Mesothelial cell of epicardium (in vitro differentiated cells): ENCODE measurements at places on chromosomes 7 and 10.

DNA sequence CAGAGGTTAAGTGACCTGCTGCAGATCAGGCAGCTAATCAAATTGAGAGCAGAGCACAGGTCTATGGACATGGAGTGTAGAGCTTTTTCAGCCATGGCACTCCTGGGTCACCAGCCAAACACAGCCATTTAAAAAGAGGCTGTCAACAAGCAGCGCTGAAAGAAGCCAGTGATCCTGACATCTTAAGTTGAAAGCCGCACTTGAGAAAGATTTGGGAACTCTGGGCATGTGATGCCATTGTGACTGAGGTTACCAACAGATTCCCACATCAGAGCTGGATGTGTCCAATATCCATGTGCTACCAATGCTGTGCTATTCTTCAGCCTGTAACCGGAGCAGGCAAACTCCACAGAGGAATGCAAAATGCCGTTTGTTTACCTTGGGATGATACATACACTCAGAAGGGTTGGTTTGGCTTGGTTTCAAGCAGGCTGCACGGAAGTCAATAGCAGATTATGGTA is 56.2 kb upstream of the ABLIM1 start:
- no peaks in the 10 kb centered on the region for H3K36me3 ChIP-seq
- DNase-seq: no peak
- peaks cover 54% of the 10 kb centered on the region for H3K4me1 ChIP-seq
- no peaks in the 10 kb centered on the region for H3K27me3 ChIP-seq
- H3K4me3 ChIP-seq: no peak overlapping the region

DNA sequence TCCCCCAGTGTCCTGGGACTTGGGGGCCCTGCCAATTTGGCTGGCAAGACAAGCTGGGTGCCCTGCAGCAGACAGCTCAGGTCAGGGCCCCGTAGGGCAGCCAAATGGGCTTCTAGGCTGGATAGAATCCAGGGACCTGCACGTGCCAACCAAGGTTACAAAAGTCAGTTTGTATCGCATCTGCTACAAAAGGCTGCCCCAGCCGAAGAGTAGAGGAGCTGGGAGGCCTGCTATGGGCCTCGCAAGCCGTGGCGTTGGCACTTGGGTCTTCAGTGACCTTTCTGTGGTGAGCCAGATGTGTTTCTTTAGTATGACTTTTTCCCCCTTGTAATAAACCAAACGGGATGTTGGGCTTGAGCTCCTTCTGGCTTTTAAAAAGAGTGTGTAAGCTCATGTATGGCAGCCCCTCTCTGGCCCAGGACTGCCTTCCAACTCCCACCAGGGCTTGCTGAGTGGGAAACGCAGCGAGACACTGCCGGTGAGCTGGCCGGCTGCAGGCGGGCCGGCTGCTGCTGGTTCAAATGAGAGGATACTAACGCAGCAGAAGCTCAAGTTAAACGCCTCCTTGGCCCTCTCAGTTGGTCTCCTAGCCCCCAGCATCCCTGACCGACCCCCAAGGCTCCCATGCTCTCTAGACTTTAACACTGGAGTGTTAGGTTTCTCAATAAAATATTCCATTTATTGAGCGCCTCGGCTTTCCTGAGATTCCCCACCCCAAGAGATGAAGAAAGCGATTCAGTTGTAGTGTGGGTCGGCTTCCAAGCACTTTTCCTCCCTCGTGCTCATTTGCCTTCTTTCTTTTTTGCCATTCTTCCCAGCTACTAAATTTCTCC is 3.1 kb upstream of the HOXA10 start:
- DNase-seq: peak; percentile 18
- peak overlapping the region; percentile 94 for H3K27ac ChIP-seq
- peaks cover 91% of the 10 kb centered on the region for H3K27me3 ChIP-seq
- H3K4me3 ChIP-seq: peak overlapping the region; percentile 69
- H3K36me3 ChIP-seq: no peaks in the 10 kb centered on the region

GRCh38 chr10:59025981-59026765 is 150.3 kb upstream of the PHYHIPL start:
- no peaks in the 10 kb centered on the region for H3K4me1 ChIP-seq
- no peak for DNase-seq
- H3K36me3 ChIP-seq: no peaks in the 10 kb centered on the region
- no peaks in the 10 kb centered on the region for H3K27me3 ChIP-seq

GRCh38 chr7:33650828-33651227 is 254.5 kb upstream of the BMPER start:
- peaks cover 26% of the 10 kb centered on the region for H3K4me1 ChIP-seq
- no peaks in the 10 kb centered on the region for H3K27me3 ChIP-seq
- H3K4me3 ChIP-seq: no peak overlapping the region
- H3K36me3 ChIP-seq: no peaks in the 10 kb centered on the region

DNA sequence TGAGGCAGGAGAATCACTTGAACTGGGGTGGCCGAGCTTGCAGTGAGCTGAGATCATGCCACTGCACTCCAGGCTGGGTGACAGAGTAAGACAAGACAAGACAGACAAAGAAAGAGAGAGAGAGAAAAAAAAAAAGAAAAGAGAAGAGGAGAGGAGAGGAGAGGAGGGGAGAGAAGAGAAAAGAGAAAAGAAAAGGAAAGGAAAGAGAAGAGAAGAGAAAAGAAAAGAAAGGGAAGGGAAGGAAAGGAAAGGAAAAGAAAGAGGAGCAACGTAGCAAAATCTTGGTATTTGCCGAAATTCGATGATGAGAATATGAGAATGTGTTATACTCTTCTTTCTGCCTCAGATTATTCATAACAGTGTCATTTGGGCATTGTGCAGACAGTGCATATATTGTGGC is 101.2 kb upstream of the PFKP start:
- H3K4me1 ChIP-seq: no peaks in the 10 kb centered on the region
- H3K27ac ChIP-seq: no peak overlapping the region
- no peaks in the 10 kb centered on the region for H3K36me3 ChIP-seq
- DNase-seq: no peak

GRCh38 chr10:8035006-8035640 is 19.4 kb upstream of the GATA3 start:
- peaks cover 92% of the 10 kb centered on the region for H3K27me3 ChIP-seq
- H3K36me3 ChIP-seq: no peaks in the 10 kb centered on the region
- H3K4me3 ChIP-seq: peak overlapping the region; percentile 49
- no peak overlapping the region for H3K27ac ChIP-seq

DNA sequence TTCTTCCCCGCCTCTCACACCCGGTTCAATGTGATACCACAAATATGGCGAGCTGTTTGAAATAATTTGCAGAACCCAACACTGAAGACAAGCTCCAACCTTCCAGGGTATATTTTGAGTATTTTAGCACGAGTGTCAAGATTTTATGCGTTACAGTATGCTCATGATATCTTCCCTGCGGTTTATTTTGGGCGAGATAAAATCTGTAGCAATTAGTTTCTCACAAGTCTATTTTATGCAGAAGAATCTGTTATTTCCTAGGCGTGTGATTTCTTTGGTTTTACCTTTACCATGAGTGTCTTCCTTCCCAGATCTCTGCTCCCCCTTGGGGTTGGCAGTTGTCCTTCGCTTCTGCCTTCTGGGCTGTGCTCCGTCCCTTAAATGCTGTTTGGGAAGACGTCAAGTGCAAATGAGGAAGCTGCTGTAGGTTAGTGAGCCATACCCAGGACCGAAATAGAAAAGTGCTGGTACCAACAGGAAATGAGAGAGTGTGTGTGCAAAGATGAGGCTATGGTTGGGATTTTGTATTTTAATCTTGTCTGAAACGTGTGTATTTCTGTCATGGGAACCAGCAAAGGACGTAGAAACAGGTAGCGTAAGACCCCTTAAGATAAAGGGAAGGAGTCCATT is 299.8 kb downstream of the KLF6 start:
- peaks cover 60% of the 10 kb centered on the region for H3K4me1 ChIP-seq
- no peak for DNase-seq
- H3K36me3 ChIP-seq: no peaks in the 10 kb centered on the region
- no peaks in the 10 kb centered on the region for H3K27me3 ChIP-seq

DNA sequence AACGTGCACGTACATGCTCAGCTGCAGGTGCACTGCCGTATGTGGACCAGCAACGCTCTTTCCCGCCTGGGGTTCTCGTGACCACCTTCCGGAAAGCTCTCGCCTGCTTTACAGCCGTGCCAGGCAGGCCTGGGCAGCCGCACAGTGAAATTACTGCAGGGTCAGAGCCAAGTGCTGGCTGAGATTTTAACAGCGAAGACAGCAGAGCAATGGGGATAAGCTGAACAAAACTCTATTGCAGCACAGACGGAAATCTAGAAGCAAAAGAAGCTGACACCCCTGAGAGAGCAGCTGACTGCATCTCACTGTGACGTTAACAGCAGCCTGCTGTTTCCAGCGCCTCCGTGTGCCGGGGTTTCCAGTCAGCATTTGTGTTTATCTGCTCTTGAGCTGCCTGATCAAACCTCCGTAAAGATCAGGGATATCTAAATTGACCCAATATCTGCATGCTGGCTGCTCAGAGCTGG is 179.0 kb downstream of the DIP2C start:
- peaks cover 28% of the 10 kb centered on the region for H3K4me1 ChIP-seq
- DNase-seq: no peak
- H3K36me3 ChIP-seq: no peaks in the 10 kb centered on the region
- H3K27me3 ChIP-seq: no peaks in the 10 kb centered on the region
- peak overlapping the region; percentile 83 for H3K27ac ChIP-seq

GRCh38 chr7:27947586-27948278 is 207.8 kb downstream of the TAX1BP1 start:
- H3K4me3 ChIP-seq: no peak overlapping the region
- no peak overlapping the region for H3K27ac ChIP-seq
- DNase-seq: no peak
- H3K27me3 ChIP-seq: no peaks in the 10 kb centered on the region

DNA sequence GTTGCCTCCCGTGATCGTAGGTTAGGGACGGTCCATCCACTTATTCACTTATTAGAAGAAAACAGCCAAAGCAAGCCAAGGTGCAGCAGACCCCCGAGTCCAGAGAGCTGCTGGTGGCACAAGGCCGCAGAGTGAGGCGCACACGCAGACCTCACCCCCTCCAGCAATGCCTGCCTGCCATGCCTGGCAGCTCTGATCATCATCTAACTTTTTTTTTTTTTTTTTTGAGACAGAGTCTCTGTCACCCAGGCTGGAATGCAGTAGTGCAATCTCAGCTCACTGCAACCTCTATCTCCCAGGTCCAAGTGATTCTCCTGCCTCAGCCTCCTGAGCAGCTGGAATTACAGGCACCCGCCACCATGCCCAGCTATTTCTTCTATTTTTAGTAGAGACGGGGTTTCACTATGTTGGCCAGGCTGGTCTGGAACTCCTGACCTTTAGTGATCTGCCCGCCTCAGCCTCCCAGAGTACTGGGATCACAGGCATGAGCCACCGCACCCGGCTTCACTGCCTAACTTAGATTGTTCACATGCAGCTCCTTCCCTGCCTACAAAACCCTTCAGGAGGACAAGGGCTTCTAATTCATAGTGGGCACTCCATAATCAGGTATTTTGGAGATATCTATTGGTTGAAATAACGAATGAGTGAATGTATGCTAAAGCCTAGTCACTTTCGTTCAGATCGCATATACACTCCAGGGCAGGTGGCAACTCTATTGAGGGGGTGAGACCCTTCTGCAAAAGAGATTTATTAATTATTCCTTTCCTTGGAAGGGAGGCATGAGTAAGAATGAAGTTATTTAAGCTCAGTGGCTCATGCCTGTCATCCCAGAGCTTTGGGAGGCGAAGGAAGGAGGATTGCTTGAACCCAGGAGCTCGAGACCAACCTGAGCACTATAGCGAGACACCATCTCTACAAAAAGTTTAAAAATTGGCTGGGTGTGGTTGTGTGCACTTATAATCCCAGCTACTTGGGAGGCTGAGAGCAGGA is 15.9 kb downstream of the TRIM56 start:
- no peaks in the 10 kb centered on the region for H3K27me3 ChIP-seq
- H3K4me3 ChIP-seq: no peak overlapping the region
- no peak for DNase-seq

GRCh38 chr10:129029051-129029450 is 438.0 kb upstream of the MGMT start:
- peaks cover 56% of the 10 kb centered on the region for H3K27me3 ChIP-seq
- DNase-seq: no peak
- H3K27ac ChIP-seq: no peak overlapping the region
- peaks cover 11% of the 10 kb centered on the region for H3K4me1 ChIP-seq

DNA sequence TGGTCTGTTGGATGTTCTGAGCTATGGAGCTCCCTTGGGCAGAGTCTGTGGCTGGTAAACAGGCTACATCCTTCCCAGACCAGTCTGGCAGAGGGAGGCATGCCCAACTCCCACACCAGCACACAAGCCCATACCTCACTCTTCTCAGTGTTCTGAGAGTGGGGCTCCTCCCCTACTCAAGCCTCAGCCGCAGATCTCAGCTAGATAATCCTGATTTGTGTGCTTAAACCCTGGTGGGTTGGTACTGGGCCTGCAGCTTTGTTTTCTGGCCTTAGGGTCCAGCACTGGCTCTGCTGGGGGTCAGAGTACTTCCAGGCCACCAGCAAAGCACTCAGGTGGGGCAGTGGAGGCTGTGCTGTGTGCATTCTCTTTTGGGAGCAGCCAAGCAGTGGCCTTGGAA is 70.4 kb downstream of the MGAM2 start:
- H3K27ac ChIP-seq: no peak overlapping the region
- no peak for DNase-seq
- H3K4me1 ChIP-seq: no peaks in the 10 kb centered on the region
- no peaks in the 10 kb centered on the region for H3K36me3 ChIP-seq
- H3K4me3 ChIP-seq: no peak overlapping the region
- H3K27me3 ChIP-seq: peaks cover 5% of the 10 kb centered on the region

DNA sequence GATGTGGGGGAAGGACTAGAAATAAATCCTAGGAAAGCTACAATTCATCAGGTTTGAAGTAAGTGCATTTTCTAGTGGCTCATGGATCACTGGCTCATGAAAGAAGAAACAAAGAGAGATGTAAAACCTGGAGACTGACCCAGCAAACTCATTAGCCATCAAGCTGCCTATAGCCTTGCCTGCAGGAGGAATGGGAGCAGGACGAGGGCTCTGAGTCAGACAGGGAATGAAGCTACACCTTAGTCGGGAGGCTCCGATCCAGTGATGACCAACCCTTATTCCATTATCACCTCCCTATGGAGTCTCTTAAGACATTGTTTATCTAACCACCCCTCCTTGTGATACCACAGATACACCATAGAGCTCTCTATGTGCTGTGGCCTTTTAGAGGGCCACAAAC is 112.5 kb upstream of the WDR11 start:
- no peak overlapping the region for H3K27ac ChIP-seq
- no peak overlapping the region for H3K4me3 ChIP-seq
- no peaks in the 10 kb centered on the region for H3K4me1 ChIP-seq
- peaks cover 69% of the 10 kb centered on the region for H3K27me3 ChIP-seq

DNA sequence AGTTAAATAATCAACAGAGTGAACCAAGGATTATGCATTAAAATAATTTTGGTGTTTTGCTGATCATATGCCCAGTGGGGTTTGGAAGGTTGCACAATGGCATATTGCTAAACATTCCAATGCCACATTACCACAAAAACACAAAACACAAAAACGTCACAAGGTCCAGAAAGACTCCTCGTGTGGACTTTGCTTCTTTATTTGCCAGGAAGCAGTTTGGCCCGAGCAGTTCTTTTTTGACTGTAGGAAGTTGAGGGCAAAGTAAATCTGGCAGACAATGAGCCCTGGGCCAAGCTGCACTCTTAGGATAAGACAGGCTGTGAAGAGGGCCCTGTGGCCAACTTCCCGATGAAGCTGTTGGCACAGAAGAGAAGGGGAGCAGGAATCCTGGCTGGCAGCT is 39.2 kb upstream of the SLC35B4 start:
- peaks cover 8% of the 10 kb centered on the region for H3K4me1 ChIP-seq
- H3K27me3 ChIP-seq: peaks cover 13% of the 10 kb centered on the region
- H3K36me3 ChIP-seq: no peaks in the 10 kb centered on the region

GRCh38 chr7:45482451-45482850 is 91.7 kb upstream of the ADCY1 start:
- no peak overlapping the region for H3K27ac ChIP-seq
- no peaks in the 10 kb centered on the region for H3K4me1 ChIP-seq
- H3K4me3 ChIP-seq: no peak overlapping the region
- DNase-seq: no peak
- peaks cover 36% of the 10 kb centered on the region for H3K27me3 ChIP-seq
